Stimulated activated effector memory CD8-positive, alpha-beta T cell treated with anti-CD3 and anti-CD28 coated beads, Interleukin-12 subunit alpha, Interleukin-12 subunit beta, amount 100 ng/mL, for 72 hours (primary cell): ENCODE measurements at places on chromosomes 11 and 22.
A peak's percentile ranks its signal among the peaks of the same experiment; 100 is the strongest.

- DNase-seq = no peak
Measured at GRCh38 chr11:31240340-31240904, 129.1 kb downstream of the DCDC1 start.

- DNase-seq = no peak
Measured at GRCh38 chr11:130817330-130817944, 98.8 kb downstream of the SNX19 start.

DNA sequence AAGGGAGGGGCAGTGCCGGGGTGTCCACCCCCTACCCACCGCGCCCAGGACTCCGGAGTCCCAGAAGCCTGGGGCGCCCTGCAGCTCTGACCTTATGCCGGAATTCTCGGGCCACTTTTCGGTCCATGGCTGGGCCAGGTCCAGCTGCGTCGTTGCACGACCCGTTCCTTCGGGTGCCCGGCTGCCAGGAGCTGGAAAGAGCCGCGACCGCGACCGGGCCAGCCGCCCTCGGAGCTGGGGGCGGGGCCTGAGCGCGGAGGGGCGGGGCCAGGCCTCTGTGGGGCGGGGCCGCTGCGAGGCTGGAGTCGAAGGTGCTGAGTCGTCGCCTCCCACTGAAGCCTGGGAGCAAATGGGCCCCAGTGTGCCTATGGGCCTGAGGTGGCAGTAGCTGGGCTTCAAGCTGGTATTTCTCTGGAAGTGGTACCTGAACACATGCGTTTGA, at the start of gene USH1C:
Gene USH1C (minus strand): TSS at position 236 of the 442 bp plus-strand sequence. CDS start 109 bp downstream, at position 127.
- no peak for DNase-seq

- DNase-seq = no peak
Measured at GRCh38 chr22:40220316-40221054, 42.8 kb downstream of the TNRC6B start.

DNA sequence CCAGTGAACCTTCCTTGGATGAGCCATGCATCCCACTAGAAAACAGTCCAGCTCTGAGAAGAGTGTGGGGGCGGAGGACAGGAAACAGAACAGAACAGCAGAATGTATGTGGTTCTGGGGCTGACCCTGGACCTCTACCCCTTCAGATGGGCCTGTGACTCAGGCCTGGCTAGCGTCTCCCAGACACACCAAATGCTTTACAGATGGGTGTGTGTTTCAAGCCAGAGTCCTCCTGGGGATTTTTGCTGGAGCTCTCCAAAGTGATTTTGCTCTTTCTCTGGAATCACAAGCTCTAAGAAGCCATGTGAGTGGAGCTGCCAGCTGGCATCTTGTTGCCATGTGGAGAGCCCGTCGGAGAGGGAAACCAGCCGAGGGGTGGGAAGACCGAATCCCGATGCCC, 13.2 kb upstream of the C1QTNF4 start:
- no peak for DNase-seq

DNA sequence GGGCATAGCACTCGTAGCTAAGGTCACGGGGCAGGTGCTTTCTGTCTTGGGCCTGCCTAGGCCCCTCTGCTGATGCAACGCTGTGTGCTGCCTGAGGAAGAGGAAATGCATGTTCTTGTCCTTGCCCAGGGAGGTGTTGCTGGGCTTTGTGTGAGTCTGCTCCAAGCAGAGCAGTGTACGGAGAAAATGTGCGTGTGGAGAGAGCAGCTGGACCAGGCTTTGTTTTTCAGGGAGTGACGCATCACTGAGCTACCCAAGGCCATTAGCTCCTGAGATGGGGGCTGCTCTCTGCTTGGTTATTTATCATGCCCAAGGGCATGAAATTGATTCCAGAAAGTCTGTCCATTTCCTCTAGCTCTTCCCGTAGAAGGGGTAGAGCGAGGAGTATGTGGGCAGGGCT, 82.9 kb upstream of the THY1 start:
- no peak for DNase-seq

GRCh38 chr22:30302810-30303138, 13.5 kb upstream of the CASTOR1 start:
- no peak for DNase-seq

- DNase-seq = no peak
Measured at GRCh38 chr11:63869683-63870082, 30.8 kb downstream of the MARK2 start.

- DNase-seq = no peak
Measured at GRCh38 chr11:1994121-1994520, 3.5 kb downstream of the H19 start.

- DNase-seq = no peak
Measured at GRCh38 chr22:50621948-50622722, 5.8 kb downstream of the ARSA start.

- DNase-seq = no peak
Measured at GRCh38 chr11:2314136-2314524, 12.3 kb downstream of the TSPAN32 start.

- no peak for DNase-seq
Measured at GRCh38 chr22:49269371-49269770, 558.3 kb downstream of the BRD1 start.

DNA sequence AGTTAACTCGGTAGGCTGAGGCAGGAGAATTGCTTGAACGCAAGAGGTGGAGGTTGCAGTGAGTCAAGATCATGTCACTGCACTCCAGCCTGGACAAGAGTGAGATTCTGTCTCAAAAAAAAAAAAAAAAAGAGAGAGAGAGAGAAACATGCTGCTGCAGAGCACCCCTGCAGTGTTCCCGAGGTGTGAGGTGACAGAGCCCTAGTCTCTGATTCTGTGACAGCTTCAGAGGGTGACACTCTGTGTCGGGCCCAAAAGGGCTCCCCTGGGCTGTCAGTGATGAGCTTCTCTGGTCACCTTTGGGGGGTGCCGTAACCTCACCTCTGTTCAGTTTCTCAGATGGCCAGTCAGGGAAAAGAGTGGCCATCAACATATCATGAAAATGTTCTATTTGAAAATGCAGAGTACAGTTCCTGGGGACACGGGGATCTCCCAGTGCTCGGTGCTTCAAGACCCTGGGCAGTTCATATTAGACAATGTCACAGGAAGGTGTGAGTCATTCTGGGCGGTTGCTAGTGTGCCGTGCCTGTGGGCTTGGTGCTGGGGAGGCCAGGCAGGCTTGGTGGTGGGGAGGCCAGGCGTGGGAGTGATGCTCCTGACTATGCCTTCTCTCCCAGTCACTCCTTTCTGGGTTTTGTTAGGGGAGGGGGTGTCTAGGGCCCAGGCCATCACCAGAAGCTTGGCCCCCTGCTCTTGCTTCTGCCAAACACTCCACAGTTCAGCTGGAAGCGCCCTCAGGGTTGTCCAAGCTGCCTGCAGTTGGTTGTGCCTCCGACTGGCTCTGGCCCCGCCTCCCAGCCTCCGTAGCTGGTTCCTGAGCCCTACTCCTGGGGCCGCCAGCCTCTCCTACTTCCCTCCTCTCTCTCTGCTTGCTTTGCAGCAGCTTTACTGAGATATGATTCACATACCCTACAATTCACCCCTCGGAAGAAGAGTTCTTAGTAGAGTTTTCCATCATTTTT, 52.5 kb upstream of the CLDN5 start:
- peak; percentile 26 for DNase-seq

GRCh38 chr11:2159536-2160413, 1.2 kb downstream of the INS start:
- no peak for DNase-seq

DNA sequence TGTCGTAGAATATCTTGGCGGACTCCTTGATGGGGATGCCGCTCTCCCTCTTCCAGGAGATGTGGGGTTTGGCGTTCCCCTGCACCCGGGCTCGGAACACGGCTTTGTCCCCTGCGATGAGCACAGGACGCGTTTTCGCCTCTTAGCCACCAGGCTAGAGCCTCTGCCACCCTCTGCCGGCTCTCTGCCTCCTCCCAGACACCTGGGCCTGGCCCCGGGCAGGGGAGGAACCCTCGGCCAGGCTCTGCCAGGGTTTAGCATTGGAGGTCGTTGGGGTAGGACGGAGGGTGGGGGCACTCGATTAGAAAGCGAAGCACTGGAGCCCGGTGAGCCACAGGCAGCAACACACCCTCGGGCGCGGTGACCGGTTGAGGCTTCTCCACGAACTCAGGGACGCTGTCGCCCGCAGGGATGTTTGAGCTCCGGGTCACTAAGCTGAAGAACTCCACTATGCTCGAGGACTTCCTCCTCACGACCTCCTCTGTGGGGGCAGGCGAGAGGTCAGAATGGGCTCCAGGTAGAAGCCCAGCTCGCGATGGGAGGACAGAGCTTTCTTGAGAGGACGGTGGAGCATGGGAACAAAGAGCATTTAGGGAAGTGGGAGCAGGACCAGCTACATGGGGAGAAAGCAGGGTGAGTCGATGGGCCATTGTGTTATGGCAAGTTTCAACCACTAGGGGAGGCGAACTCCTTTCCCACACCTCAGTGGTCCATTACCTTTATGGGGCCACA, 4.3 kb downstream of the IGSF22 start:
- peak; percentile 38 for DNase-seq

- DNase-seq = no peak
Measured at GRCh38 chr22:47606426-47606825, 844.0 kb downstream of the TBC1D22A start.

- DNase-seq = no peak
Measured at GRCh38 chr11:69943506-69943905, 124.3 kb upstream of the FGF3 start.

- DNase-seq = no peak
Measured at GRCh38 chr11:75565221-75565814, 3.3 kb downstream of the SERPINH1 start.

GRCh38 chr22:31089160-31090100, 8.3 kb downstream of the SMTN start:
- no peak for DNase-seq

DNA sequence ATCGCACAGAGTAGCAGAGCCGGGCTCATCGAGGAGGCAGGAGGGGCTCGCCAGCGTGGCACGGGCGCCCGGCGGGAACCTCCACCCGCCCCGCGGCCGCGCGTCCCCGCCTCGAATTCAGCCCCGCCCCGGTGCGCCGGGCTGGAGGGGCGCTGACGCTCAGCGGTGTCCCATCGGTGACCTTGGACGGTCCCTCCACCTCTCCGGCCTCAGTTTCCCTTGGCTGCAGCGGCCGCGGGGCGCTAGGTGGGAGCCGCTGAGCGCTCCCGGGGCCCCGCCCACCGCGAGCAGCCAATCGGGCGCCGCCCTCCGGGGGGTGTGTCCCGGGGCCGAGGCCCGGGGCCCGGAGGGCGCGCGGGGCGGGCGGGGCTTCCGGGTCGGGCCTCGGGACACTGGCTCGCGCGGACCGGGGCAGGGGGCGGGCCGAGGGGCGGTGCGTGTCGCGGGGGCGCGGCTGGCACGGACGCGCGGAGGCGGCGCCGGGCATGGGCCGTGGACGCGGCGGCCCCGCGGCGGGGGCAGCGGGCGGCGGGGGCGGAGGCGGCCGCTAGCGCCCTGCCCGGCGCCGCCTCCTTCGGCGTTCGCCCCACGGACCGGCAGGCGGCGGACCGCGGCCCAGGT, at the start of gene PPARA:
Gene PPARA (plus strand): TSS at position 493 of the 621 bp plus-strand sequence. CDS start 47,858 bp downstream, outside the sequence.
- peak; percentile 87 for DNase-seq

- DNase-seq = peak; percentile 53
Measured at GRCh38 chr11:68206211-68206610, 6.9 kb downstream of the KMT5B start.

- DNase-seq = no peak
Measured at GRCh38 chr11:102306817-102307726, 10.2 kb upstream of the BIRC3 start.

DNA sequence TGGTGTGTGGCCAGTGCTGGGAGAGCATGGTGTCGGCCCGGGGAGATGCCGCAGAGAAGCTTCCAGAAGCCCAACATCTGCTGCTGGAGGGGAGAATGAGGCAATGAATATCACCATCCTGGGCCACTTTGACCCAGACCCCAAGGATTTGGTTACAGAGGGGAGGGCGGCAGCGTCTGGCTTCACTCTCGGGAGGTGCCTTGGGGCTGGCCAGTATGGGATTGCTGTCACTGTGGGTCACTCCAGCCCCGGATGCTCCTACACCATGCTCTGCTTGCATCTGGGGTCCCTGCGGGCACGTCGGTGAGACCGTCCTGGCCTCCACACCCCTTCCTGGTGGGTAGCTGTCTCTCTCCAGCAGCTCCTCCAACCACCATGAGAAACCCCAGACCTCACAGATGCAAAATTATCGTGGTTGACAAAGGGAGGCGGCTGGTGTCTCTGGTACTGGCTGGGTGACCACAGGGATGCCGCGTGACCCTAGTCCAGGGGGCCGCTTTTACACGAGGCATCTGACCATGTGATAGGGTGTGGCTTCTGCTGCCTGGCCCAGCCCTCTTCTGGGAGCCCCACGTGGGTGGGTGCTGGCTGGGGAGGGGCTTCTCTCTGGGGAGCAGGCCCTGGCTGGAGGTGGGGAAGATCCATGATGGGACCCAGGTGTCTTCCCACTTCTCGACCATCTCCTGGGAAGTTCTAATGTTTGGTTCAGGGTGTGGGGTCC, 5.7 kb downstream of the KCNQ1 start:
- no peak for DNase-seq

GRCh38 chr11:44765026-44765595, 38.3 kb downstream of the TSPAN18 start:
- DNase-seq = no peak

GRCh38 chr11:45094958-45095690, 51.3 kb upstream of the PRDM11 start:
- no peak for DNase-seq

- DNase-seq = no peak
Measured at GRCh38 chr22:25966448-25966913, 202.8 kb upstream of the SEZ6L start.

GRCh38 chr11:12111549-12112520, 1.4 kb downstream of the MICAL2 start:
- DNase-seq = no peak
